Amniotic stem cell (primary cell): ENCODE measurements at places on chromosomes 1 and 21.

- no peak for DNase-seq
Measured at GRCh38 chr1:233082778-233083550, 132.6 kb downstream of the NTPCR start.

DNA sequence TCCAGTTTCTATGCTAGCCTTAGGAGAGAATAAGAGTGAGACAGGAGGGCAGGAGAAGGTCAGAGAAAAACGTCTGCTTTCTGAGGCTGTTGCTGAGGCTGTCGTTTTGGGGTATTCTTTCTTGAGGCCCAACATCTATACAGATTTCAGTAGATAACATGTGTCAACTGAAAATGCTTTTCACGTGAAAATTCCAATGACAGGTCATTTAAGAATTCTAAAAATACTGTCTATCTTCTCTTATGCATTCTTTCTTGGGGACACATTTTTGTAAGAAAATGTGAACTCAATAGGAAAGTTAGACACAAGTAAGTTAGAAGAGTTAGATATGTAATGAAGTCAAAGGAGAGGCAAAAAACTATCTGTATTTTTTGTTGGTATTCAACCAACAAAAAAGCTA is 150.8 kb downstream of the TGFB2 start:
- no peak for DNase-seq

GRCh38 chr1:180184041-180184440 is 29.4 kb downstream of the QSOX1 start:
- DNase-seq: no peak

DNA sequence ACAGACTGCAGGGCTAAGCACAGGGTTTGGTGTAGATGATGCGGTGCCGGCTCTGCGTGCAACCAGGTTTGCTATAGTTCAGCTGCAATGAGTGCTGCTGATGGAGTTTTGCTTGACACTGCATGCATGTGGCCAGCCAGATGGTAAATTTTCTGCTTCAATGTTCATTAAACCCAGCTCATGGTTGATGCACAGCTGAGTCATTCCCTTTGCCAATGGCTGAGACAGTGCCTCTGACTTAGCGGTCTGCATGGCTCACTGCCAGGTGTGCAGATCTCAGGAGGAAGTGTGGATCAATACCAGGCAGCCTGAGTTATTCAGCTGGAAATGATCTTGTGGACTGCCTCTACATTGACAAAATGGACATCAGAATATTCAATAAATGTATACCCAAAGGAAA is 172.7 kb upstream of the ZP4 start:
- DNase-seq: no peak

DNA sequence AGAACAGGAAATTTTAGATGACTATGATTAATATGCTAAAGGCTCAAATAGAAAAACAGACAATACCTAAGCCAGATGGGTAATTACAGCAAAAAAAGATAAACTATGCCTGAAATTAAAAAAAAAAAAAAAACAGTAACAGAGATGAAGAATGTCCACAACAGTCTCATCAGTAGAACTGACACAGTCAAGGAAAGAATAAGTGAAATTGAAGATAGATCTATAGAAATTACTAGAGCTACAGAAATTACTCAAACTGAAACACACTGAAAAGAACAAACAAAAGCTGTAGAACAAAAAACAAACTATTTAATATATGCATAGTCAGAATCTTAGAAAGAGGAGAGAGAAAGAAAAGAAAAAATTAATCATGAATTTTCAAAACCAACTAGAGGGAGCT is 112.8 kb downstream of the FAF1 start:
- no peak for DNase-seq

- DNase-seq: no peak
Measured at GRCh38 chr1:9555942-9556341, 16.7 kb downstream of the SLC25A33 start.

- DNase-seq: no peak
Measured at GRCh38 chr1:39348278-39348677, 143.2 kb upstream of the BMP8A start.

DNA sequence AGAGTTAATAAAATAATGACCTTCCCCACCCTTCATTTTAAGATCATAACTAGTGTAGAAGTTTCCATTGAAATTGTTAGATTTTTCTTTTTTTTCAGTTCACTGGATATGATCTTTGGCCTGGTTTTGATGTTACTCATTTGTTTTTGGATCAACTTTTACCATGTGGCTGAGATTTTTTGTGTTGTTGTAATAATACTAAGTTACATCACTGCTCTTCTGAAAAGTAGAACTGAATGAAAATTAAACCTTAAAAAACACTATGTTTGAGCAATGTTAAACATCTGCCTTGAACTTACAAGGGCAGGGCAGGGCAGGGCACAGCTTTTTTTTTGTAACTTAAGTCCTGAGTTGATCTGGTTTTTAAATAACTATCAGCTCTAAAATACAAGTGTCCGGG is 204.8 kb upstream of the ADAMTS5 start:
- no peak for DNase-seq

- no peak for DNase-seq
Measured at GRCh38 chr1:186240436-186240835, 134.6 kb downstream of the TPR start.

- no peak for DNase-seq
Measured at GRCh38 chr1:116232989-116233514, 121.9 kb downstream of the MAB21L3 start.

GRCh38 chr1:236111527-236112331 is 30.6 kb upstream of the GPR137B start:
- DNase-seq: no peak

DNA sequence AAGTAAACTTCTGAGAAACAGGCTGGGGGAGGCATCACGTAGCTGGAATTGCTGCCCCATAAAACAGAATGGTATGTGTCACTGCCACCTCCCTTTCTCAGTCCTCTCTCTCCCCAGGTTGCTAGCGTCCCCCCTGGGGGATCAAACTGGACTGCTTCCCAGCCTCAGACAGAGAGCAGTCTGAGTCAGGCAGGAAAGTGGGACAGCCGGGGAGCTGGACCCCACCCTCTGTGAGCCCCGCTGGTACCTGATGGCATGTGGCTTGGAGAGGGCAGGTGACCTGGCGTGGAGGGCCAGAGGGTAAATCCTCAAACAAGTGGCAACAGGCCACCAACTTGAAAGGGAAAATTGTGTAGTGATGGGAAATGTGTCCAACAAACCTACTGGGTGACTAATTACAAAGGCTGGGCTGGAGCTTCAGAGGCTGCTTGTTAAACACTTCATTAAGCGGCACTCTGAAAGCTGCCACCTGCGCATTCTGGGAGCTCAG is 1.0 kb upstream of the SFN start:
- DNase-seq: no peak

GRCh38 chr1:54697896-54698295 is 17.8 kb upstream of the TTC4 start:
- no peak for DNase-seq

DNA sequence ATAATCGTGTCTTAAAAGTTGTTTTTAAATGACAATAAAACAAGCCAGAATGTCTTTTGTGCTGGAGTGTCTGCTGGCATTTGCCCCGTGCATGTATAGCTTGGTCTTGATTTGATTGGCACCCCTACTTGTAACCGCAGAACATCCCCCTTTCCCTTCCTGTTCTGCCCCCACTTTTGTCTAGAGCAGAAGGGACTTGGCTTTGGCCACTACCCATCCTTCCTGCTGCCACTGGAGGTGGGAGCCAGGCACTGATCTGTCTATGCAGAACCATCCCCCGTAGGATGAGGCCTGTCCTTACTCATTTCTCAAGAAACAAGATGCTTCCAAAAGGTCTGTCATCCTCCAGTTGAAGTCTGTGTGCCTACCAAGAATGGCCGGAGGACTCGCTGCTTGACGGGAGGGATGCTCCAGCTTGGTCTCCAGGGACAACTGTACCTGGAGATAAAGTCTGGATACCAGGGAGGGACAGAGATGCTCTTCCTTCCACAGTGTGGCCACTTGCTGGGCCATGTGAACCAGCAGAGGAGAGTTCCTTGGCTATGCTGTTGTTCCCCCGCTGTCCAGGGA is 1.1 kb upstream of the SLC27A3 start:
- no peak for DNase-seq

- no peak for DNase-seq
Measured at GRCh38 chr1:162353702-162354101, 23.0 kb downstream of the SPATA46 start.

DNA sequence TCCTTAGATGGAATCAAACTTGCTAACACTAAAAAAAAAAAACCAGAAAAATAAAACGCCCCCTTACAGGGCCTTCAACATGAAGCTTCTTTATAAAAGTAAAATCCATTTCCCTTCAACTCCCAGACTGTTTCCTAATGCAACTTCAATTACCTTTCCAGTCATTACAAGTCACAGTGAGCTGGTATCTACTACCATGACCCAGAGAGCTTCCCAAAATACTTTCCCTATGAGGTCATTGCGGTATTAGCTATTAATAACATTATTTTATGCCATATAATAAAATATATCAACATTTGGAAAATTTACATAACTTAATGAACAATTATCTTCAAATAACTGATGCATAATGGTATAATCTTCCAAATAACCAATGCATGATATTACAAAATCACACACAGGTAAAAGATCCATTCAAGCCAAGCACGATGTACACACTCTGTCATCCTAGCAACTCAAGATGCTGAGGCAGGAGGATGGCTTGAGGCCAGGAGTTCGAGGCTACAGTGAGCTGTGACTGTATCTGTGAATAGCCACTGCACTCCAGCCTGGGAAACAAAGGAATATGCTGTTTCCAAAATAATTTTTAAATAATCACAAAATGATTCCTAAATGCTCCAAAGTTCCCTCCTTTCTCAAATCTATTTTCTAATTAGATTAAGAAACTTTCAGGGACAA is 24.1 kb downstream of the EIF4G3 start:
- no peak for DNase-seq

- no peak for DNase-seq
Measured at GRCh38 chr1:11671544-11672286, 7.7 kb downstream of the FBXO6 start.

DNA sequence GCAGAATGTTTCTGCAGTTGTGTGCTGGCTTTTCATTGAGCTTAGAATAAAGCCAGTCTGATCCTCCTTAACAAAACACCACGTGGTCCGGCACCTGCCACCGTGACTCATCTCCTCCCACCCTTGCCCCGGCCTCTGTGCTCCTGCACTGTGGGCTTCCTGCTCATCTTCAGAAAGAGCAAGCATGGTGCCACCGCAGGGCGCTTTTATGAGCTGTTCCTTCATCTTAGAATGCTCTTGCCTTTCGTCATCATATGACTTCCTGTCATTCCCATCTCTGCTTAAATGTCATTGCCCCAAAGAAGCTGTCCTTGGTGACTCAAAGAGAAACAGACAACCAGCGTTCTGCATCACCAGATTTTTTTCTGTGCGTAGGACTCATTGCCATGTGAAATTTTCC is 117.8 kb downstream of the HHAT start:
- DNase-seq: no peak

DNA sequence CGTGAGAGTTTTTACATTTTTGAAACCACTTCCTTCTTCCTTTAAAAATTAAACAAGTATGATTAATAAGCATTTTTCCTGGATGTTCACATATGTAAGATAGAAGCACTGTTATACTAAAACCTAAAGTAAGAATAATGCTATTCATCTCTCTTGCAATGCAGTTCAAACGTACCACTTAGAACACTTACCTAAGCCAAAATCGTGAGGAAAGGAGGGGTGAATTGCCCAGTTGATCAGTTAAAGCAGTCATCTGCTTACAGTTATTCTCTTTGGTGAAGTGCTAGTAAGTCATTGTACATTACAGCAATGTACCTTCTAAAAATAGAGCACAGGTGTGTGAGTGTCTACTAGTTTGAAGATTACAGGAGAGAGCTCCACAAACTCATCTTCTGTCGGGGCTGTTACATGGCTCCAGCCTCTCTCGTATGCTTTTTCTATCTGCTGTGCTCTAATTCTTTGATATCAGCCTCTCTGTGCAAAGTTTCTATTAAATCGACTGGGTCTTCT is 3.4 kb downstream of the NCAM2 start:
- DNase-seq: no peak

DNA sequence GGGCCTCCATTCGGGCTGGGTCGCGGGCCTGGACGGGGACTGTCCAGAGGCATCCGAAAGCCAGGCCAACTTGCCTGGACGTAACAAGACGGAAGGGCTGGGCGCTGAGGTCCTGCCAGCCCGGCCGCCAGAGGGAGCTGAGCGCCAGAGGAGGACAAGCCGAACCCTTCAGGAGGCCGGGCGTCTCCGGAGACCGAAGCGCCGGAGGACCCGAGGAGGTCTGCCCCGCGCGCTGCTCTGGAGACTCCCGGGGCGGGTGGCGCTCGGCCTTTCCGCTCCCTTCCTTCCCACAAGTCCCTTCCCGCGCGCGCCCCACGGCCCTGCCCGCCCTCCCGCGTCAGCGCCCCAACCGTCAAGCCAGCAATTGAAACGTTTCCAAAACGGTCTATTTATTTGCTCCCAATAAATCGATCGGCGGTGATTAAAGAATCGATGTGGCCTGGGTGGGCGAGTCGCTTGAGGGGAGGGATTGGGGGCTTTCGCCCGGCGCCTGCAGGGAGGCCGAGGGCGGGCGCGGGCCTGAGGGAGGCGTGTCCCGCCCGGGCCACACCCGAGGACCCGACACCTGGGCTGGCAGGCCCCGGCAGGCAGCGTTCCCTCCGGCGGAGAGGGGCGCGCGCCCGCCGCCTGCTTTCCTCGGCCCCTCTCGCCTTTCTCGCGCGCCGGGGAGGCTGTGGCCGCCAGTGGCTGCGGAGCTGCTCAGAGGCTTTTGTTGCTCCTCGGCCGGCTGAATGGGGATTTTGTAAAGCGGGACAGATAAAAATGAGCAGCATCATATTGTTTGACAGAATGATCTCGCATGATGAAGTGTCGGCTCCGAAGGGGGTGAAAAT is 5.2 kb upstream of the FOXD3 start:
- DNase-seq: no peak

GRCh38 chr1:77271852-77272580 is 9.8 kb upstream of the AK5 start:
- peak; percentile 44 for DNase-seq

- DNase-seq: no peak
Measured at GRCh38 chr1:51989582-51990477, 670 bp downstream of the RAB3B start.
